ENCODE measurements at places on chromosomes 11 and 22.

- DNase-seq, result no peak
Observed at GRCh38 chr11:126502159-126502558, 146.7 kb downstream of the ST3GAL4 start.

DNA sequence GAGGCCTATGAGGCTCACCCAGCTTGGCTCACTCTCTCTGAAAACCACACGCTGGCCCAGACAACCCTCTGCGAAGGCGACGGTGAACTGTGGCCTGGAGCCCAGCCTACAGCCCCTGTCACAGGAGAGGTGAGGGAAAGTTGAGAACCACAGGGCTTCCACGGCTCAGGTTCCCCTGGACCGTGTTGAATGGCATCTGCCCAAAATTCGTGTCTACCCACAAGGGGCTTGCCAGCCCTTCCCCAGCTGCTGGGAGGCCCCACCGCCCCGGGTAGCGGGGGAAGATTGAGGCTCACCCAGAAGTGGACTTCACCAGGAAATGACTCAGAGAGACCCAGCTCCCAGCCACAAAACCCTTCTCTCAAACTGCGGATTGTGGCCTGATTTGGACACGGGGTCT, 197.1 kb downstream of the CTTN start:
- no peak for DNase-seq

GRCh38 chr22:24503137-24503842, 8.2 kb downstream of the UPB1 start:
- DNase-seq, result no peak

DNA sequence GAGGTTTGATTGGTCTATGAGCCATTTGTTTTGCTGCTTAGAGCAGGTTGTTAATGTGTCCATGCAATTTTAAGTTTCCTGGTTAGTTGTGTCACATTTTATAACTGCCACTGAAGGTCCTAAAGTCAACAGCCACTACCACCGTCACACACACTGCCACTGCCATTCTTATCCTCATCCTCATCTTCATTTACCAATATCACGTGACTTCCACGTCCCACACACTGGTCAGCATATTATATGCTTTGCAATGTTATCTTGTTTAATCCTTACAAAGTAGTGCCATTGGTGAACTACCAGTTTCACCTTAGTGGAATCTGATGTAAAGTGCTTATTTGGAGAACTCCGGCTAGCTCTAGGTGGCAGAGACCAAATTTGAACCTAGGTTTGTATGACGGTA, 9.7 kb downstream of the MMP26 start:
- no peak for DNase-seq

DNA sequence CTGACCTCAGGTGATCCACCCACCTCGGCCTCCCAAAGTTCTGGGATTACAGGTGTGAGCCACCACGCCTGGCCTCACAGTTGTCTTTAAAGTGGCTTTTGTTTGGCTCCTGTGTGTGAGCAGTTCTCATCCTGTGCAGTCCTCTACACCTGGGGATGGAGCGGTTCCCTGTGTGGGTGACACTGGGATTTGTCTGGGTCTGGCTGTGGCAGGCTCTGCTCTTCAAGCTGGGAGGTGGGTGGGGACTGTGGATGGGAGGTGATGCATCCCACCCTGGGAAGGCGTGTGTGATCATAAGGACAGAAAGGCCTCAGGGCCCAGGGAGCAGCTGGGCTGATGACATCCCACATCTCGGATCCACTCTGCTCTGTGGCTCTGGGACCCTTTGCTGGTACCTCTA, 1266.8 kb downstream of the BRD1 start:
- no peak for DNase-seq

DNA sequence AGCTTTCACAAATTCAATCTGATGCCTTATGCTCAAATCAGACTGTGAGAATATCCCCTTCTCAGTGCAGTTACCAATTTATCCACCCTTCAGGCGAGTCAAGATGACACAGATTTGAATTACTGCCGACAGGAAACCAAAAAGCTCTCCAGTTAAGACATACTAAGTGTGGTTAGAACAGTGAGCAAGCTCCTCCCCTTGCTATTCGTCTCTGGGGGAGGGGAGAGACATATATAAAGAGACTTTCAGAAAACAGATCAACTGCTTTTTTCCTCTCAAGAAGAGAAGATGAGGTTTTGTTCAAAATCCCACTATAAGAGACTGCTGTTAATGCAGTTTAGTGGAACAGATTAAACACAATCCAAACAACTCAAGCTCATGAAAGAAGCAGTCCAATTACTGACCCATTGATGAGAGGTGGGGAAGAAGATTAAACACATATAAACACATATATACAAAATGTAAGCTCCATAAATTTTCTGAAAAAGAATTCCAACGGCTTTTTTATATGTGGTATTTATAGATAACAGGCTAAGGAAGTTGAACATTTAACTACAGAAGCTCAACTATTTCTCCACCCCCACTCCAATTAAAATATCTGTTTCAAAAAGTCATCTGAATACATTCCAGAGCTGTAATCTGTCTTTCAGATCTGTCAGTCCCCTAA, 102.7 kb downstream of the MRTFA start:
- no peak for DNase-seq

GRCh38 chr22:42320443-42321416, 50.3 kb upstream of the TCF20 start:
- no peak for DNase-seq

DNA sequence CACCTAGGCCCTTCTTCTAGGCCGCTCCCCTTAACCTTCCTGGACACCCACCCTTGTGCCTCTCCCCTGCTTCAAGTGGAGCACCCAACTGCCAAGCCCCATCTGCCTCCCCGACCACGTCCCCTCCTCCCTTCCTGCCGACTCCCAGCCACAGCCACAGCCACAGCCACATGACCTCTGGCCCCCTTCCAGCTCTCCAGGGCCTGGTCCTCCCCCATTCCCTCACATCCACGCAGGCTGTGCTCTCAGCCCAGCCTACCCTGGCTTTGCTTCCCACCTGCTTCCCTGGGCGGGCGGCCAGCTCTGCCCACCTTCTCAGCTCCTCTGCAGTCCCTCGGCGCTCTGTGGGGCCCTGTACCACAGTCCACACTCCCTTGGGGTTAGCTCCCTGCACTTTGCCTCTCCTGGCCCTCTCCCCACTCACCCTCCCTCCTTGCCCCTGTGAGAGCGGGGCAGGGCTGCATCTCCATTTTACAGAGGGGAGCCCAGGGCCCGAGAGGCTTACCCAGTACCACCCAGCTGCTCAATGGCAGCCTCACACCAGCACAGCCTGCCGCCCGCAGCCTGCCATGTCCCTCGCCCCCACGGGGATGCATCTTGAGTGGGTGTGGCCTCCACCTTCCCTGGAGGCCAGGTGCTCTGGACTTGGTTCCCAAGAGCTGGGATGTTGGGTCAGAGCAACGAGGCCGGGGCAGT, 20.3 kb downstream of the PARVG start:
- DNase-seq, result no peak

GRCh38 chr11:68469122-68469521, 8.6 kb downstream of the PPP6R3 start:
- DNase-seq, result no peak

GRCh38 chr11:45225277-45225676, 60.9 kb downstream of the SYT13 start:
- DNase-seq, result no peak
